Bronchial epithelial cell (primary cell): ENCODE measurements at places on chromosomes 4 and X. TPM values are rescaled to one million over a fixed set of nuclear protein-coding genes. Genes with fewer than 3 reads are reported as not detected.

TGIF2LX gene
- not detected in 2 replicates for total RNA-seq

ADH1A gene
- total RNA-seq: not detected in 2 replicates

RPS6KA6 gene
- total RNA-seq: 5.3 and 6.0 TPM in 2 replicates

BEND2 gene
- not detected in 2 replicates for total RNA-seq

OCIAD1 gene
- total RNA-seq: 81.0 and 97.1 TPM in 2 replicates

IL15 gene
- 0.26 and 0.53 TPM in 2 replicates for total RNA-seq

CT45A10 gene
- not detected in 2 replicates for total RNA-seq

CFAP99 gene
- not detected in 2 replicates for total RNA-seq

CLGN gene
- total RNA-seq: 53.1 and 78.5 TPM in 2 replicates

RHOH gene
- 0.13 and 0.53 TPM in 2 replicates for total RNA-seq

FMR1NB gene
- not detected in 2 replicates for total RNA-seq

MAGEA1 gene
- total RNA-seq: not detected in 2 replicates

RHOXF2 gene
- not detected in 2 replicates for total RNA-seq
